Fibroblast of pulmonary artery (primary cell): ENCODE measurements at places on chromosomes 3 and 15.

DNA sequence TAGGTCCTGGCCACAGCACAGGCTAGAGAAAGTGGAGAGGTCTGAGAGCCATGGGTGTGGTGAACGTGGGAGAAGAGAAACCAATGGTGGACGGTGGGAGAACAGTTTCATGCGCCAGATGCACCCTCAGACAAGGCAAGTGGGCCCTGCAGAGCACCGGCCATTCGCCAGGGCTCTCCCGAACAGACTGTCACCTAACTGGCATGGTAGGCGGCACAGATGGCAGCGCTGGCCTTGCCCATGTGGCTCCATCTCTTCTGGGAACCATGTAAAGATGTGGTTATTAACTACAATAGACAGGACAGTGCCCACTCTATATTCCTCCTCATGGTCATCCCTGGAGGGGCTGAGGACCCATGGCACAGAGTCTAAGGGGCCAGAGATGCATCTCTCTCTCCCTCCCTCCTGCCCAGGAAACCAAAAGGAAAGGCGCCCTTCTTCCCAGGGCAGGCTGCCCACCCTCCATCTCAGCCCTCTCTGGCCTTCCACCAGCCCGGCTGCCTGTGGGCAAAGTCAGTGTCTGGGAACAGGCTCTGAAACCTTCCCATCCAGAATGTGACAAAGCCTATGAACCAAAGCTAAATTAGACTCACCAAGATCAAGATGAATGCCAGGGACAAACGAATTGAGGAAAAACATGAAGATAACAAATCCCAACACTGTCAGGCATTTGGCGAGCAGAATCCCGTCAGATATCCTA, 147.8 kb downstream of the OCA2 start:
- no peak for DNase-seq

GRCh38 chr15:100715571-100716455, 113.4 kb downstream of the ASB7 start:
- no peak for DNase-seq

GRCh38 chr15:63006032-63006878, 36.3 kb upstream of the TPM1 start:
- no peak for DNase-seq

GRCh38 chr15:26686547-26687187, 86.2 kb downstream of the GABRB3 start:
- no peak for DNase-seq

DNA sequence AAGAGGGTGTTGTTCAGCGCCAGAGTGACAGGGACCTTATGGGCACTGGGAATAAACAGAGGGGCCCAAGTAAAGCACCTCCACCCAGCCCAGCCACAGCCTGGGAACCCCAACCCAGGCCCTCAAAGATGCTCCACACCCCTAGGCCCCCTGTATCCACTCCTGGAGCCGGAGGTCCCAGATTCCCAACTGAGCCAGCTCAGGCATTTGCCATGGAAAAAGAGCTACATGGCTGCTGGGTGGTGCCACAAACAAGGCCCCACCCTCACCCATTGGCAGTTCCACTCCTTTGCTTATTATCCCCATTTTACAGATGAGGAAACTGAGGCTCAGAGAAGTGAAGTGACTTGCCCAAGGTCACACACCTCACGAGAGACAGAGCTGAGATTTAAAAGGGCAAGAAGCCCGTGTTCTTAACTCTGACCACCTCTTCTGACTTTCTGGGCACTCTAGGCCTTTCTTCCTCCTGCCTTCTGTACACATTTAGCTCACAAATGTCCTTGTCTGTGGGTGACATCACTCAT, 16.9 kb downstream of the ANPEP start:
- DNase-seq, result no peak

DNA sequence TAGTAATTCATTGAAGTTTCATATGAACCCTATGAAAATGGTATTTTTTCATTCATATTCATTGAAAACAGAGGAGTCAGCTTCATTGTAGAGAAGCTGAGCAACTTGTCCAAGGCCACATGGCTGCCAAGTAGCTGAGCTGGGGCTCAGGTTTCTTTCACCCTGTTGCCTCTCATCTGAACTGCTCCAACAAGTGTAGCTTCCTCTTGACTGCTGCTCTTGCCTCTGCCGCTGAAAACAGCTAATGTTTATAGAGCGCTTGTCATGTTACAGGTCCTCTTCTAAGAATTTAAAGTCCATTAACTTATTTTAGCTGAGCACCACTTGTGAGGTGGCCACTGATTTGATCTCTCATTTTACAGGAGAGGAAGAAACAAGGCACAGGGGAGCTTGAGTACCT, 81.1 kb downstream of the PDCD6IP start:
- no peak for DNase-seq

DNA sequence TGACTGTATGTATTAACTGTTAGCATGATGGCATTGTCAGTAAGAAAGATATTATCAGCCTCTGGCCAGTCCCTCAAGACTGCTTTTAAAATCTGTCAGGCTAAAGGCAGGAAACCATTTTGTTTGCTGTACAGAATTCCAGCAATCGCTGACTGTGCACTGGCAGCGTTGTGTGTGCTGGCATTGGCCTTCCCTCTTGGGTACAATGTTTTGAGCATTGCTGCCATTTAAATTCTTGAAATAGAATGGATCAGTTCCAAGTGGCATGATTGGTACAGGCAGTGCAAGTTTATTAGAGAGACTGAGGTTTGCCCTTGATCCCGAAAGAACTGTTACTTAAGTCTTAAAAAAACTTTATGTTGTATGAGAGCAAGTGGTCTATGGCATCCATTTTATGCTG, 788.7 kb downstream of the OTOL1 start:
- DNase-seq, result no peak

- no peak for DNase-seq
Measured at GRCh38 chr15:79166311-79166955, 75.9 kb upstream of the RASGRF1 start.
